ENCODE measurements at places on chromosomes 6 and 20.
A peak's percentile ranks its signal among the peaks of the same experiment; 100 is the strongest.

GRCh38 chr6:97322811-97323210, 39.8 kb upstream of the MMS22L start:
- DNase-seq: no peak

- no peak for DNase-seq
Measured at GRCh38 chr20:9180481-9181257, 111.8 kb downstream of the PLCB4 start.

- DNase-seq: no peak
Measured at GRCh38 chr6:156698239-156699016, 78.8 kb upstream of the ARID1B start.

GRCh38 chr20:8414586-8415274, 282.7 kb downstream of the PLCB1 start:
- DNase-seq: no peak

GRCh38 chr6:24666097-24666640, 530 bp downstream of the TDP2 start:
- DNase-seq: peak; percentile 37

GRCh38 chr20:62804021-62804626, 511 bp upstream of the OGFR start:
- DNase-seq: no peak

- DNase-seq: no peak
Measured at GRCh38 chr6:15288856-15289255, 43.0 kb downstream of the JARID2 start.

DNA sequence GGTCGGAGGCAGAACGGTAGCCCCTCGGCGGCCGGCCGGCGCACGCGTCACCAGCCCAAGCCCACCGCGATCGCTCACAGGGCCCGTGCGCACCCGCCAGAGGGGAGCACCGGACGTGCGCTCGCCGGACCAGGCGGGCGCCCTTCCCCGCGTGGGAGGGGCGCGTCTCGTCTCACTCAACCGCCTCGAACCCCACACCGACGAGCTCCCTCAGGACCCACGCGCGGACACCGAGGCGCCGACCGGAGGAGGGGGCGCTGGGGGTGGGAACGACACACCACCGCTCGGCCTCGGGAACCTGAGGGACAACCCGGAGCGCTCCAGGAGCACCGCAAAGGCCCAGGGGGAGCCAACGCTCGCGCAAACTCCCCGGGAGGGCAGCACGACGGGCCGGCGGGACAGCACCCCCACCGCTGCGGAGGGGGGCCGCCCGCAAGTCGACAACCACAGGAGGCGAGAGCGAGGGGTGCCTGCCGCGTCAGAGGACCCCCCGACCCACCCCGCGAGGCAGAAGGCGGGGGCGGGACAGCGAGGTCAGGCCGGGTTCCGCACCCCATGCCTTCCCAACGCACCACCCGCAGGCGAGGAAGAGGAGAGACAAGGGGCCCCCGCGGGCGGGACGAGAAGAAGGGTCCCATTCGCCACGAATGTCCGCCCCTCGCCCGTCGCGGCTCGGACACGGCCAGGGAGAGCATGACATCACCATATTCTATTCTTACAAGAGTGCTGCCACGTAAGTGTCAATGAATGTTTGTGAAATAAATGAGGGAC, 512.7 kb upstream of the ZNF337 start:
- peak; percentile 7 for DNase-seq

DNA sequence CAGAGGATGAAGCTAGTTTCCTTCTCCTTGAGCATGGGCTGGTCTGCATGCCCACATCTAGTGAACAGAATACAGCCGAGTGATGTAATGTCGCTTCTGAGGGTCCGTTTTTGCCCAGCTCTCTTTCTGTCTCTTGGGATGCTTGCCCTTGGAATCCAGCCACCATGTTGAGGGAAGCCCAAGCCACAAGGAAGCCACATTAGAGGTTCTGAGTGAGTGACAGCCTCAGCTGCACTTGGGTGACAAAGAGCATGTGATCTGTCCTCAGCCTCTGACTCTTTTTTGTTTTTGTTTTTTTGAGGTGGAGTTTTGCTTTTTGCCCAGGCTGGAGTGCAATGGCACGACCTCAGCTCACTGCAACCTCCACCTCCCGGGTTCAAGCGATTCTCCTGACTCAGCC, 100.6 kb upstream of the SALL4 start:
- DNase-seq: no peak

DNA sequence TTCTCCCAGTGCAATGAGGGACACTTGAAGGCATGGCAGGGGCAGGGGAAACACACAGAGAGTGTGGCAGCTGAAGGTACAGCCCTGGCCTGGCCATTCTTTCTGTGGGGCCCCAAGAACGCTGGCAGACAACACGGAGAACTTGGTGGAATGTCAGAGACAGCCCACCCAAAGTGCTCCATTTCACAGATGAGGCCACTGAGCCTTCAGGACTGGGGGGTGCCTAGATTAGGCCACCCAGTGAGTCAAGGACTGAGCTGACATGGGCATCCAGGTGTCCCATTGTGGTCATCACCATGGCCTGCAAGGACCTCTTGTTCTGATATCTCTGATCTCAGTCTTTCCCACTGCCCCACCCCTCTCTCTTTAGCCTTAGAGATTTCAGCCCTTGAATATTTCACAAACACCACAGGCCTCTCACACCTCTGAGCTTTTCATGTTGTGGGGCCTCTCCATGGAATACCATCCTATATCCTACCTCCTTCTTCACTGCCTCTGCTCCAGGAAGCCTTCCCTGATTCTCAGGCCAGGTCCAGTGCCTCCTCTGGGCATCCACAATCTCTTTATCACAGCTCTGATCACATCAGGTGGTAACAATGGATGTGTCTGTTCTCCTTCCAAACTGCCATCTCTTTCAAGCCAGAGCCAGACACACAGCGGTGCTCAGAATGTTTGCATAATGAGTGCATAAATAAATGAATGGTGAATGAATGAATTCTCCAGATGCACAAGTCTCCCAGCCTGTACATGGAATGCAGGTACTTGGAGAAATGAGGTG, 2.0 kb upstream of the RSPO4 start:
- DNase-seq: no peak

- DNase-seq: no peak
Measured at GRCh38 chr6:131073577-131073976, 10.5 kb upstream of the EPB41L2 start.

- DNase-seq: peak; percentile 40
Measured at GRCh38 chr6:90216072-90216977, 80.3 kb downstream of the BACH2 start.

GRCh38 chr6:35370124-35370741, 27.9 kb downstream of the PPARD start:
- peak; percentile 18 for DNase-seq

DNA sequence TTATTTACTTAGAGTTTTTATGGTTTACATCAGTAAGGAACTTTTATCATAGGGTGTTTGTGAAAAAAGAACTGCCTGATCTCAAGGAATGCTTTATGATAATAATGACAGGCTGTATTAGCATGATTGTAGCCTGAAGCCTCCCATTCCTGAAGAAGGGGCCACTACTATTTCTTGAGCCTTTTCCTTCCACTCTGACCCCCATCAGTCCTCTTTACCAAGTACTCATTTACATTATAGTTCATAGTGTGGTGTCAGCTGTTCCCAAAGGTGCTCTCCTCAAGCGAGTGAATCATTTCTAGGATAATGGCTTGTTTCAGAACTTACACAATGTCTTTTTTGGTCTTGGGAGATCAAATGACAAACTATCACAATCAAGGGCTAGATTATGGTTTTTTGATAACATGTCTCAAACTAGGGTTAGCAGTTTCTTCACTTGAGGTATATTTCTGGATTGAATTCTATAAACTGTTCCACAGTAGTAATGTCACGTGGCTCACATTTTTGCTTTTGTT, 283.6 kb downstream of the CDKAL1 start:
- DNase-seq: no peak

GRCh38 chr20:63267691-63268090, 4.9 kb upstream of the ARFGAP1 start:
- DNase-seq: no peak

DNA sequence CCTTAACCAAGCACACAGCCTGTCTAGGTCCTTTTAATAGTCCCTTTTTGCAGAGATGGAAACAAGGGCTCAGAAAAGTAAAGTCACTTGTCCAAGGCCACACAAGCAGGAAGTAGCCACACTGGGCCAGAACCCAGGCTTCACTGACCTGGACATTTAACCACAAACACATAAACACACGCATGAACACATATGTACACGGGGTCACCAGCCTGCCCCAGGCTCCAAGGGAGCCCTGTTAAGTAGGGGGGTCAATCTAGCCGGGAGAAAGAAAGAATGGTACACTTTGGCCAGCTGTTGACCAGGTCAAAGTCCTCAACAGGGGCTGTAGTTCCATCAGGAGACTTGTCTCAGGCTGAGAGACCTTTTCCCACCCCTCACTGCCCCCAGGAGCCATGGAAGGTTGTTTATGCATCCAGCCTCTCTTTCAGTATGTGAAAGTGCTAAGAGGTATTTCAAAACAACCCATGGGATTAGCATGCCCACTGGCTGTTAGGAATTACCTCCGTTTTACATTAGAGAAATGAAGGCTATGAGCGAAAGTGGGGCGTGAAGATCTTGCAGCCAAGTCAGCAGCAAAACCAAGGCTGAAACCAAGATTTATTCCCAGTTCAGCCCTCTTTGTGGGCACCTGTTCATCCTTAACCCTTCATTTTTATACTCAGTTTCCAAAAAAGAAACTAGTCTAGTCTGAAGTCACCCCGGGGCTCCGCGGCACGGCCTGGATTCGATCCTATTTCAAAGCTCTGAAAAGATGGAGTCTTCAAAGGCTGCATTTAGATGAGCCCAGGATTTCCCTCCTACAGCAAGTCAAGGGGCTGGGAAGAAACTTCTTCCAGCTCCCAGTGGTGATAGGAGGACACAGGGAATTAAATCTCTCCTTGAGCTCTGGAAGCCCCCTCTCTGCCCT, 9.8 kb downstream of the SDC4 start:
- DNase-seq: no peak

- DNase-seq: no peak
Measured at GRCh38 chr20:39524371-39524911, 562.3 kb downstream of the DHX35 start.

DNA sequence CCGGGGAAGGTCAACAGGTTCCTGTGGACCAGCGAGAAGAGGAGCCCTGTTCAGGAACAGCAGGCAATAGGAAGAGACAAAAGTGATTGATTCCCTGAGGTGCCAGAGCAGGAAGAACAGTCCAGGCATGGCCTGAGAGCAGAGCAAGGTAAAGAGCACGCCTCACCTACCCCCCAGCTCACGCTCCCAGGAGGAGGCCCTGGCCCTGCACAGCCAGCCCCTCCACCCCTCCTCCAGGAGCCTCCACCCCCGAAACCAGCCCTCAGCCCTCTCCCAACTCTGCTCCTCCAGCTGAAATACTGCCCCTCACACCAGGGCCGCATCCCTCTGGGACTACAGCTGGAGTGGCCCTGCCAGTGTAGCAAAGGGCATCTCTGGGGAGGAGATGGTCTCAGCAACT, 181.9 kb upstream of the QKI start:
- DNase-seq: no peak

DNA sequence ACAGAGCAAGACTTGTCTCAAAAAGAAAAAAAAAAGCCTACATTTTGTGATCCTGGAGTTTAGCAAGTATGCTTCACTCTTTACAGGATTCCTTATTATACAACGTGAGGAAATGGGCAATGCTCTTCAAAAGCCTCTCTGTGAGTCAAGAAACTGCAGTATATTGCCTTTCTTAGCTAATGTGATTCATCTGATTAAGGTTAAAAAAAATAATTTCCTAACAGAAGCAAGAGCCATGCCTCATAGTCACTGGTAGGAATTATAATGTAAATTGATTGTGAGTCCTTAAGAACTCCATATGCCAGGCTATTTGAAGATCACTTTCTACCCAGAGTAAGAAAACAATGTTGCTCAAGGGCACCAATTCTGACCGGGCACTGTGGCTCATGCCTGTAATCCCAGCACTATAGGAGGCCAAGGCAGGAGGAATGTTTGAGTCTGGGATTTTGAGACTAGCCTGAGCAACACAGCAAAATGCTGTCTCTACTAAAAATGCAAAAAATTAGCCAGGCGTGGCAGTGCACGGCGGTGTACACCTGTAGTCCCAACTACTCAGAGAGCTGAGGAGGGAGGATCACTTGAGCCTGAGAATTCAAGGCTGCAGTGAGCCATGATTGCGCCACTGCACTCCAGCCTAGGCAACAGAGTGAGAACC, 43.3 kb downstream of the SLC26A8 start:
- no peak for DNase-seq

GRCh38 chr6:140403020-140403419, 1028.6 kb upstream of the CITED2 start:
- DNase-seq: no peak

GRCh38 chr6:83708546-83708969, 343 bp downstream of the SNAP91 start:
- DNase-seq: no peak

GRCh38 chr6:43951756-43952675, 175.2 kb downstream of the MRPL14 start:
- no peak for DNase-seq

GRCh38 chr20:8267009-8267408, 134.9 kb downstream of the PLCB1 start:
- DNase-seq: no peak

GRCh38 chr6:116667623-116668022, 943 bp downstream of the ZUP1 start:
- DNase-seq: no peak

DNA sequence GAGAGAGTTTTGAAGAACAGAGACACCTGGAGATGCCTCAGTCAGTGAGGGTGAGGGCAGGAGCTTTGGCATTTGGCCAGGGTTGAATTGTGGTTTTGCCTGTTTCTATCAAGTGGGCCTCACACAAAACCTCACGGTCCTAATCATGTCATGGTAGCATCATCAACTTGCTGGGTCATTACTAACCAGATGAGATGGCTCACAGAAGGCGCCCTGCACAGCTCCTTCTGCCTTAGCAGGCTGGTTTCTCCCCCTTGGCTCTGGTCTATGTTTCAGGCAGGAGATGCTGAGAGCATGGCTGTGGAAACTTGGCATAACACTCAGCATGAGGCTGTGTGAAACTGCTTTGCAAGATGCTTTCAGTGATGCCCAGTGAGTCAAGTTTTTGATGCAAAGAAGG, 99.3 kb downstream of the LRRC1 start:
- no peak for DNase-seq

DNA sequence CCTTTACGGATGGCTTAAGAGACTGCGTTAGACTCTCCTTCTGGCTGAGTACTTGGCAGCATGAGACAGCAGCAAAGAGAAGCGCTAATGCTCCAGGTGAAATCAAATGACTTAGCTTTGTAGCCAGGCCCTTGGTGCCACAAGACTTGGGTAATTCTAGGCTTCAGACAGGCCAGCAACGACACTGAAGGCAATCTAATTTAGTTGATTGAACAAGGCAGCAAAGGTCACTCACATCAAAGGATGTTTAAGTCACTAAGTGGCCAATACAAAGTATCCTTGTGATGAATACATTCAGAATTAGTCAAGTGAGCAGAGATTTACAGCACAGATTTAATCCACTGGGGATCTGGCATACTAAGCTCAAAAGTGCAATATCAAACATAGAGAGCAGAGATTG, 113.2 kb downstream of the FAM83B start:
- no peak for DNase-seq

All from activated CD4-positive, alpha-beta T cell treated with anti-CD3 and anti-CD28 coated beads, Interleukin-2, amount 50 U/mL, for 1 hour (primary cell).